ENCODE measurements at places on chromosomes 7 and 10.

GRCh38 chr10:84334811-84335210 is 6.4 kb downstream of the CCSER2 start:
- DNase-seq = no peak

- no peak for DNase-seq
Observed at GRCh38 chr7:42694894-42695507, 216.9 kb downstream of the C7orf25 start.

DNA sequence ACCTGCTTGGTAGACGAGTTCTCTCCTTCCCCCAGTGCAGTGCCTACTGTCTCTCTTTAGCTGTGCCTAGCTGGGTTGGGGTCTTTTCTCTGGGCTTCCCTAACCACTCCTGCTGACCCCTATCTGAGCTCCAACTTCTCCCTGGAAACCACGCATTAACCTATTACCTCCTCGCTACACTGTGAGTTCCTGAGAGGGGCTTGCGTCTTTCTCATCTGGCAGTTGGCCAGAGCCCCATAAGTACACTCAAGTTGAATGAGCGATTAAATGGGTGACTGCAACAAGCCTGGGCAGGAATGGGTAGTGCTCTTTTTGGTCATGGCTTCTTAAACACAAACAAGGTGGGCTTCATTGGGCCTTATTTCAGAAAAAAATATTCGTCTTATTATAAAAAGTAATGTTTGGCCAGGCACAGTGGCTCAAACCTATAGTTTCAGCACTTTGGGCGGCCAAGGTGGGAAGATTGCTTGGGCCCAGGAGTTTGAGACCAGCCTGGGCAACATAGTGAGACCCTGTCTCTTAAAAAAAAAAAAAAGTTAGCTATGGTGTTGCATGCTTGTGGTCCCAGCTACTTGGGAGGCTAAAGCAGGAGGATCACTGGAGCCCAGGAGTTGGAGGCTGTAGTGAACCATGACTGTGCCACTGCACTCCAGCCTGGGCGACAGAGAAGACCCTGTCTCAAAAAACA is 41.4 kb downstream of the SYPL1 start:
- no peak for DNase-seq

DNA sequence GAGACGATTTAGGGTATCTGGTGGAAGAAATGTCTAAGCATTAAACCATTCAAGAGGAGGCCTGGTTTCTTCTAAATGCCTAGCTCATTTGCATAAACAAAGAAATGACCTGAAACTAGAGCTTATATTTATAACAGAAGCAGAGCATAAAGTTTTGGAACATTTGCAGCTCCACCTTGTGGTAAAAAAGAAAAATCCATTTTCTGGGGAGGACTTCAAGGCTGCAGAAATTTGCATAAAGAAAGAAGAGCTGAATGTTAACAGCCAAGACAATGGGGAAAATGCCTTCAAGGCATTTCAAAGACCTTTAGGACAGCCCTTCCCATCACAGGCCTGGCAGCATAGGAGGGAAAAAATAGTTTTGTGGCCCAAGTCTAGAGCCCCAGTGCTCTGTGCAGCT is 362.0 kb downstream of the ZNF248 start:
- no peak for DNase-seq

- DNase-seq = no peak
Observed at GRCh38 chr7:41725013-41725412, 22.1 kb upstream of the INHBA start.

GRCh38 chr7:45163692-45164052 is 6.1 kb downstream of the RAMP3 start:
- DNase-seq = no peak

DNA sequence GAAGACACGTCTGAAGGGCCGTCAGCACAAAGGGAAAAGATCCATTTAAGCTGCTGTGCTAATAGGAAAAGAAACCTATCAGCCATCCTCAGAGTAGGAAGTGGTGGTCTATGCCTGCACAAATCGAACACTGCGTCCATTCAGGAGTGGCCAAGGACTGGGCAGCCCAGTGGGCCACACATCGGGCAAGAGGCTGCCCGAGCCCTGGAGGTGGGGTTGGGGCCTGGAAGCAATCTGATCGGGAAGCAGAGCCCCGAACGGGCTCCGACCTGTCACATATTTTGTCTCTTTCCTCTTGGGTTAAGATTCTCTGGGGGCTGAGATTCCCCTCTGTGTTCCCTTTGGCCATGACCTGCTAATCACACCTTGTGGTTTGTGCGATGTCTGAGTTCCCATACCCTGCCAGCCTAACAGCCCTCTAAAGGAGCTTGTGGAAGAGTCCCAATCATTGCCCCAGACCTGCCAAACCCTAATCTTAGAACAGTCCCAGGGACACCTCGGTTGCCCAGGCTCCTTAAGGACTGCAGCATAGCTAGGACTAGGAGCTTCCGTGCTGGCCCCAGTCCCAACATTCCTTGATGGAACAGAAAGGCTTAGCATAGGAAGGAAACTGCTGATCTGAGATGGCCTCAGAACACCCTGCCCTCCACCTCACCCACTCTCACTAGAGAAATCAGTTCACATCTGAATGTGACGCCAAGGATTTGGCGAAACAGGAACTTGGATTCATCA is 77.9 kb upstream of the SAMD8 start:
- DNase-seq = no peak

DNA sequence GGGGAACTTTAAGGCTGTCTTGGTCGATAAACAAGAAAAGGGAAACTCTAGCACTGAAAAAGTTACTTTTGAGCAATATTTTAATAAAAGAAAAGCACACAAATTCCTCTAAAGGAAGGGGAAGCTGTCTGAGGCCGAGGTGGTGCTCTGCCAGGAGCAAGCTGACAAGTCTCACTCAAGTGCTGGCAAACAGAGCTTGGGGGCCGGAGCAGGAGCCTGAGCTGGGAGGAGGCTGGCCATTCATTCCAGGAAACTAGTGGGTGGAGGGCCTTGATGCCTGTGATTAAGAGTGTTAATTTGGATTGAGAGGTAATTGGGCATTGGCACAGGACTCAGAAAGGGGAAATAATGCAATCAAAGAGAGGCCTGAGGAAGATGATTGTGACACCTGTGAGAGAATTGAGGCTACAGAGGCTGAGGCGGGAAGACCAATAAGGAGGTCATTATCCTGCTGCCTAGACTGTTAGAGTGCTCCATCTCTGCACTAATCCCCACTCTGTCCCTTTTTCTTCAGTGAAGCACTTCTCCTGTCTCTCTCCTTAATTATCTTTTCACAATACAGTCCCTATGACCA is 154.9 kb upstream of the COL1A2 start:
- no peak for DNase-seq

- DNase-seq = peak; percentile 43
Observed at GRCh38 chr7:100221767-100222444, 2.2 kb downstream of the PVRIG start.

DNA sequence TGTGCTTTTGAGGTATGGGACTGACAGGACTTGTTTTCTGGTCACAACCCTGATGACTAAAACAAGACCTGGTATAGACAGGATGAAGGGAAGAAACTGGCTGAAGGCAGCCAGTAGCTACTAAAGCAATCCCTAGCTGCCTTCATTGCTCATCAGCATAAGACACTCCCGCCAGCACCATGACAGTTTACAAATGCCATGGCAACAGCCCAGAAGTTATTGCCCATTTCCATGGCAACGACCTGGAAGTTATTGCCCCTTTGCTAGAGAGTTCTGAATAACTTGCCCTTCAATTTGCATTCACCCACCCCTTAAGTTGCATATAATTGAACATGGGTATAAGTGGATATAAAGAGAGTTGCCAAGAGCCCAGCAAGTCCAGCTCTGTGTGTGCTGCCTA is 169.6 kb upstream of the FAM171A1 start:
- DNase-seq = no peak

DNA sequence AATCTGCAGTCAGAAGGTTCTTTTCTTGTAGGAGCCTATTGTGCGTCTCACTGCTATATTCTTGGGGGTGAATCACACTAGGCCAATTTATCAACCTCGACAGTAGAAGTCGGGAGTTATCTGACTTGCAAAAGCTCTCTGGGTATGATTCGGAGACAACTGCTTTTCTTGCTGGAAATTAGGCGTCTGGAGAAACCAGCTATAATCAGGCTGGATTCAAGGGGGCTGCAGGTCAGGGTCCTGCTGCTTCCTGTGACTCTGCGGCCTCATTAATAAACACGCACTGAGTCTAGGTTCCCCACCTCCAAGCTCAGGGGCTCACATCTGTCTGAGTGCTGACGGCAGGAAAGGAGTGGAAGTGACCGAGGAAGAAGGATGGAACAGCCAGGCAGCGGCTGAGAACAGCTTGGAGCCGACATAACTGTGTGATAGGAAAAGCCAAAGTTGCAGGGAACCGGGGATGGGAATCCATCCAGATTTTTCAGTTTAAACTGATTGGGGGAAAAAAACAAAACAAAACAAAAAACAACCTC is 184.6 kb downstream of the FANK1 start:
- DNase-seq = no peak

DNA sequence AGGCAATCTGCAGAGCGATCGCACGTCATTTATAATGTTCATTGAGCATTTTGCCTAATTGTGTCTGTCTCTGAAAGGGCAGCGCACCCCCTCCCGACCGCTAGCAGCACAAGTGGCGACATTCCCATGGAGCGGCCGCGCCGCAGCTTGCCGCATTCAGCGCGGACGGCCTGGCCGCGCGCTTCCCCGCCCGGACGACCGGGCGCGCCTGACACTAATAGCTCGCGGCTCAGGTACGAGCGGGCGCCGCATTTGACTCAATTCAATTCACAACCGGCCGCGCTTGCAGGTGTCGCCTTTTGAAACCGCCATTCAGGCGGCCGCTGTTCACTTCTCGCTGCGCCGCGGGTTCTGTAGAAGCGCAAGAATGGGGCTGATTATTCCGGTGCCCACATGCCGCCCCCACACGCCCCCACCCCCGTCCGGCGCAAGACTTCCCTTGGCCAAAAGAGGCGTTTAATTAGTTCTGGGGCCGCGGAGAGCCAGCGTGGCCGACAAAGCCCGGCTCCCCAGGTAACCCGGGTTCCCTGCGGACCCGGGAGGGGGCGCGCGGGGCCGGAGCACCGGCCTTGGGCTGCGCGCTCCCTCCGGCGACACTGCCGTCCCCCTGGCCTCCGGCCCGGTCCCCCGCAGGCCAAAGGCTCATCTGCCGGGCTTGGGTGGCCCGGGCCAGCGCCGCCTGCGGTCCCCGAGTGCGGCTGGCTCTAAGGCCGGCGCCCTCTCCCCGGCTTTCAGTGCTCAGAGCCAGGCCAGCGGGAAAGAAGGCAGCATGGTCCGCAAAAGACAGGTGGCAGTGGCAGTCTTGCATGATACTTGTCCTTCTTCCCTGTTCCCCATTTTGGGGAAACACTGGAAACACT is 18.7 kb upstream of the PTF1A start:
- DNase-seq = no peak

DNA sequence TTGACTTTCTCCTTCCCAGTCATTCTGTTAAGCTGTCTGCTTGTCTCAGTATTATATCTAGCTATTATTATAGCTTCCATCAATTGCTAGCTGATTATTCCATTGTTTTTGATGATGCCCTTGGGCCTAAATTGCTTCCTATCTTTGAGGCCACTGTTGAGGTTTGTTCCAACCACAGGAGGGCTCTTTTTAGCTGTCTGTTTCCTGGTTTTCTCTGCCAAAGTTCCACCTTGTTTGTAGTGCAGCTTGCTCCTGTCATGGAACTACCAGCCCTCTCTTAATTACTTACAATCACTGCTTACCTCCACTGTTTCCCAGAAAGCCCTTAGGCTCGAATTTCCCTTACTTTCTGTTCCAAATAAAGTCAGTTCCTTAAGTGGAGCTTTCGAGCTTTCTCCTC is 118.7 kb upstream of the SEC61G start:
- no peak for DNase-seq

GRCh38 chr10:89978081-89978480 is 276.7 kb downstream of the KIF20B start:
- DNase-seq = no peak

GRCh38 chr7:159012353-159013069 is 132.2 kb downstream of the VIPR2 start:
- DNase-seq = no peak

DNA sequence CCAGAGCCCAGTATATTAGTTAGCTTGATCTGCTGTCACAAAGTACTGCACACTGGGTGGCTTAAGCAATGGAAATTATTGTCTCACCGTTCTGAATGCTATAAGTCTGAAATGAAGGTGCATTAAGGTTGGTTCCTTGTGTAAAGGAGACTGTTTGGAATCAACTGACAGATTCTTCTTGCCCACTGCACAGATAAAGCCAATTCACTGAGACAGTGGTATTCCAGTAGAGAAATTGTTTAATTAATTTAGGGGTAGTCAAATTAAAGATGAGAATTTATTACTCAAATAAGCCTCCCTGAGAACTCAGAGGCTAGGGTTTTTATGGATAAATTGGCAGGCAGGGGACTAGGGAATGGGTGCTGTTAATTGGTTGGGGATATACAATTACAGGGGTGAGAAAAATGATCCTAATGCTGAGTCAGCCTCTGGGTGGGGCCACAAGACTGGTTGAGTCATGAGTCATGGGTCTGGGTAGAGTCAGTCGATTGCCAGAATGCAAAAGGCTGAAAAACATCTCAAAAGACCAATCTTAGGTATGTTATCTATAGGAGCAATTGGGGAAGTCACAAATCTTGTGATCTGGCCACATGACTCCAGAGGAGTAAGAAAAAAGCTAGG is 23.5 kb upstream of the SAMD9L start:
- no peak for DNase-seq

DNA sequence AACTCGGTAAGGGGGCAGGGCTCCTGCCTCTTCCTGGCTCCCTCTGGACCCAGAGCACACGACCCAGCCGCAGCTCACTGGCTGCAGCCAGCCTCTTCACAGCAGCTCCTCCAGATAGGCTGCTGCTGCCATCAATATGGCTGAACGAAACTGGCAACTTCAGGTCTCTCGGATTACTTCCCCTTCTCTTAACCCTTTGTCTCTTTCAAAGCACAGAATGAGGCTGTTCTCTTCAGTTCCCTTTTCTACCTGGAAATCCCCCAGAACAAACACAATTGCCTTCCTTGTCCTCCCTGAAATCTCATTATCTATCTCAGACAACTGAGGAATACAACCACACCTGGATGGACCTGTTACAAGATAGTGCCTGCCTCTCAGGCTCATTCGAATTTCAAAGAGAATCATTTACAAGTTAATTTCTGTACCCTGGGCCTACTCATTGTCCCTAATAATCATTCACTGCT is 193.4 kb upstream of the MBL2 start:
- no peak for DNase-seq

GRCh38 chr10:113015201-113015600 is 65.2 kb downstream of the TCF7L2 start:
- DNase-seq = no peak

DNA sequence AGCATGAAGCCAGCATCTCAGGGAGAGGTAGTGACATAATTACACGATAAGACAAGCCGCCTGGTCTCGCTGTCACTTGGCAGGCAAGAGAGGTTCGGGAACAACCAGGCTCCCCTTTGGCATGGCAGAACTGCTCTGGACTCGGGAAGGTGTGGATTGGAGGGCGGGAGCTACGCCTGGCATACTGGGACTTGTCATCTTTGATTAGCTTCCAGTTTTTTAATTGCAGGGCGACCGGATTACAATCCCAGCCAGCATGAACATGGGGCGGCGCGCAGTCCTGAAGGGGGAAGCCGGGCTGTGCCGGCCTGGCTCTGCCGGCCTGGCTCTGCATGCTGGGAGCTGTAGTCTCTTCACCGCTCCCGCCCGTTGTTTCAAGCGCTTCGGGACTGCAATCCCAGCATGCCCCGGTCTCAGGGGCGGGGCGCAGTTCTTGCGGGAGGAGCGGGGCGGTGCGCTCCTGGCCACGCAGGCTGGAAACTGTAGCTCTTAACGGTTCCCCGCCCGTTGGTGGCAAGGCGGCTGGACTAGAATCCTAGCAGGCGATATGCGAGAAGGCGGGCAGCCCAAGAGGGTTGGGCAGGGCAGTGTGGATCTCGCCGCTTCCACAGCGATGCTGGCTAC is 45.5 kb upstream of the ZNF716 start:
- DNase-seq = no peak

- DNase-seq = no peak
Observed at GRCh38 chr10:123203393-123204126, 49.4 kb downstream of the BUB3 start.

Data from activated CD4-positive, alpha-beta T cell treated with anti-CD3 and anti-CD28 coated beads for 4 hours (primary cell).